ENCODE measurements at places on chromosomes 3 and 15. TPM values are rescaled to one million over a fixed set of nuclear protein-coding genes. Genes with fewer than 3 reads are reported as not detected.

GRCh38 chr15:45612790-45613415 is 21.9 kb upstream of the SQOR start:
- no peaks in the 10 kb centered on the region for H3K27me3 ChIP-seq
- DNase-seq = no peak
- H3K4me3 ChIP-seq = no peak overlapping the region
- H3K4me1 ChIP-seq = no peaks in the 10 kb centered on the region
- H3K36me3 ChIP-seq = no peaks in the 10 kb centered on the region
- H3K27ac ChIP-seq = no peak overlapping the region

GRCh38 chr3:141455603-141456300 is 31.1 kb upstream of the RASA2 start:
- DNase-seq = no peak
- H3K36me3 ChIP-seq = no peaks in the 10 kb centered on the region
- no peak overlapping the region for H3K27ac ChIP-seq
- H3K27me3 ChIP-seq = no peaks in the 10 kb centered on the region
- no peak overlapping the region for H3K4me3 ChIP-seq

DNA sequence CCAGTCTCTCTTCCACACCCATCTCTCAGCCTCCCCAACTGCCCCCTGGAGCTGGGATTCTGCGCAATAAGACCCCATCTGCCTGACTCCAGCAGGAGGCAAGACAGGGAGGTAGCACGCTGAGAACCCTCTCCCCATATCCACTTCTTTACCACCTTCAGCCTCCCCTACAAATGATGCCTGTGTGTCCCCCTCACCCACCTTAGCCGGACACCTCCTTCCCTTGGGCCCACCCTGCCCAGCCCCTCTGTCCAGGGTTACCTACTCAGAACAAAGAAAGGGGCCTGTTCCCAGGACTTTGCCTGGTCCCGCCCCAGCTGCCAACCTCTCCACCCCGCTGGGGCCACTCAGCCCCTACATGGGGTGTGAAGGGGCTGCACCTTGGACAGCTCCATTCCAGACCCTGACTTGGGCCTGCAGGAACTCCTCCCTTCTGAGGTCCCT is 40.8 kb upstream of the ATP2B2 start:
- no peak overlapping the region for H3K27ac ChIP-seq
- H3K36me3 ChIP-seq = no peaks in the 10 kb centered on the region
- no peak for DNase-seq
- H3K4me1 ChIP-seq = no peaks in the 10 kb centered on the region
- no peak overlapping the region for H3K4me3 ChIP-seq

The THPO gene
- not detected for polyA plus RNA-seq

- H3K27me3 ChIP-seq = no peaks in the 10 kb centered on the region
- H3K4me1 ChIP-seq = peaks cover 3% of the 10 kb centered on the region
- no peak for DNase-seq
- no peak overlapping the region for H3K4me3 ChIP-seq
- no peaks in the 10 kb centered on the region for H3K36me3 ChIP-seq
- H3K27ac ChIP-seq = no peak overlapping the region
Observed at GRCh38 chr15:32687556-32687955, 30.2 kb upstream of the GREM1 start.

The TEX55 gene
- polyA plus RNA-seq = not detected

The HHATL gene
- 5.4 TPM for polyA plus RNA-seq

GRCh38 chr3:58218904-58219303 is 8.1 kb upstream of the DNASE1L3 start:
- H3K4me1 ChIP-seq = peaks cover 2% of the 10 kb centered on the region
- DNase-seq = no peak
- no peaks in the 10 kb centered on the region for H3K27me3 ChIP-seq
- no peaks in the 10 kb centered on the region for H3K36me3 ChIP-seq
- no peak overlapping the region for H3K4me3 ChIP-seq
- H3K27ac ChIP-seq = no peak overlapping the region

DNA sequence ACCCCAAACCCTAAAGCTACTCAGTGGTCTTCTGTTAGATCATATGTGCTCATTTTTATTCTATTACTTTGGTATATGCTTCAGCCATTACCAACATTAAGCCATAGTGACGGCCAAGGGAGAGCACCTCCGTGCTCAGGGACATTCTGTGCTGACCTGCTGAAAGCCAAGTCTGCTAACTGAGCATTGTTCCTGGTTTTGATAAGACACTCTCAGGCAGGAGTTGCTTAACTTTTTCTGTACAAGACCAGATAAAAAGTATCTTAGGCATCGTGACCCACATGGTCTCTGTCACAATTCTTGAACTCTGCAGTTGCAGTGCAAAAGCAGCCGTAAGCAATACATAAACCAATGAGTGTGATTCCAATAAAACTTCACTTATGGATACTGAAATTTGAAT is 100.6 kb downstream of the KLHL25 start:
- no peak overlapping the region for H3K4me3 ChIP-seq
- H3K27me3 ChIP-seq = no peaks in the 10 kb centered on the region
- DNase-seq = peak; percentile 29
- peaks cover 6% of the 10 kb centered on the region for H3K4me1 ChIP-seq
- H3K36me3 ChIP-seq = peaks cover 19% of the 10 kb centered on the region

- no peak overlapping the region for H3K4me3 ChIP-seq
- H3K27me3 ChIP-seq = no peaks in the 10 kb centered on the region
- no peaks in the 10 kb centered on the region for H3K36me3 ChIP-seq
- no peak overlapping the region for H3K27ac ChIP-seq
Observed at GRCh38 chr3:79113876-79114275, 653.9 kb downstream of the ROBO1 start.

DNA sequence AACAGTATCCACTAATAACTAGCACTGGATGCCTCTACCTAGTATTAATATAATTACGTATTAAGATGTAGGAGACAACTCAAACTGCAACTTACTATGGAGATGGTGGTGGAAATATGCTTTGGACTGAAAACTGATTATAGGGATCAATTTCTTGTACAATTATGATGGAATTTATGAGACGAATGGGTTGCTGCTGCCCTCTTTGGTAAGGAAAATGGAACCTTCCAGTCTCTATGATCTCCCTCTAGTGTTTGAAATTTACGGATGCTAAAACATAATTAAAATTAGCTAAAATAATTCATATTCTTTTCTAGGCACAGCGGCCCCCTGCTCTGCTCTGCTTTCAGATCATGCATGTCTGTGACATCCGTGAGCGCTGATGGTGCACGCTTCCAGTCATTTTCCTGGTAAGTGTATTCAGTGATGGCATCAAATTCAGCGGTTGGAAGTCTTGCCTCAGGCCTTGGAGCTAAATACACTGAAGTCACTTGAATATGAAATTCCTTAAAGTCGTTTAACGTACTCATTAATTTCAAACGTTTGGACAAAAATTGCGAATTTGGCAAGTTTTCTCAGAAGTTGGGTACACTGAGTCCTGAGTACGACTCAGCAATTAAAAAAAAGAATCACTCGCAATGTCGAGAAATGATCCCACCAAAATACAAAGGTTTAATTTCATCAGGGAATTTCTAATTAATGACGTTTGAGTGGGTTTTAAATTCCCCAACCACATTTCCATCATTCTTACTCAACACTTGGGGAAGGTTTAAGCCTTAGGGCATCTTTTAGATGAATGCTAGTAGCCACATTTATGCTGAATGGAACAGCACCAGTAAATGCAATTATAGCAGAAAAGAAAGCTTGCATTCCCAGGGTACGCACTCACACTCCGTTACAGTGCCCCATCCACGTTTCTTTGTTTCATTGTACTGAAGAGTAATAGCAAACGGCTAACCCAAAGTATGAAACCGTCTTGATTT is 132.6 kb downstream of the NR2F2 start:
- no peak for DNase-seq
- H3K27me3 ChIP-seq = peaks cover 2% of the 10 kb centered on the region
- no peaks in the 10 kb centered on the region for H3K36me3 ChIP-seq
- H3K27ac ChIP-seq = no peak overlapping the region
- no peak overlapping the region for H3K4me3 ChIP-seq
- no peaks in the 10 kb centered on the region for H3K4me1 ChIP-seq

DNA sequence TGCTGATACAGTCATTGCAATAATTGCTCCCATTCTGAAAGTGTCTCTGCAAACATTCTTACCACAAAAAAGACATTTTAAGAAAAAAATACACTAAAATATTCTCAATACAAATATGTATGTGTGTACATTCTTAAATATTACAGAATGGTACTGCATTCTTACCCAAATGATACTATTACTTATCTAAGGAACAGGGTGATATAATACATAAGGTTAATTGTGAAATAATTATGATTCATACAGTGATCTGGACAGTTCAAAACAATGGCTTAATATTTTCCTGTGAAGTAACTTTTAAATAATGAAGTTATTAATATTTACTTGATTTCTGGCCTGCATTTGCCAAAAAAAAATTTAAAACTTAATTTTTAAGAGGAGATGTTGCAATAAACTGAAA is 694.6 kb downstream of the TUSC7 start:
- H3K36me3 ChIP-seq = no peaks in the 10 kb centered on the region
- H3K27ac ChIP-seq = no peak overlapping the region
- H3K4me3 ChIP-seq = no peak overlapping the region
- DNase-seq = no peak
- H3K4me1 ChIP-seq = no peaks in the 10 kb centered on the region

GRCh38 chr3:32886296-32886695 is 65.1 kb upstream of the CCR4 start:
- peaks cover 23% of the 10 kb centered on the region for H3K36me3 ChIP-seq
- peaks cover 3% of the 10 kb centered on the region for H3K4me1 ChIP-seq
- H3K4me3 ChIP-seq = no peak overlapping the region
- DNase-seq = no peak

DNA sequence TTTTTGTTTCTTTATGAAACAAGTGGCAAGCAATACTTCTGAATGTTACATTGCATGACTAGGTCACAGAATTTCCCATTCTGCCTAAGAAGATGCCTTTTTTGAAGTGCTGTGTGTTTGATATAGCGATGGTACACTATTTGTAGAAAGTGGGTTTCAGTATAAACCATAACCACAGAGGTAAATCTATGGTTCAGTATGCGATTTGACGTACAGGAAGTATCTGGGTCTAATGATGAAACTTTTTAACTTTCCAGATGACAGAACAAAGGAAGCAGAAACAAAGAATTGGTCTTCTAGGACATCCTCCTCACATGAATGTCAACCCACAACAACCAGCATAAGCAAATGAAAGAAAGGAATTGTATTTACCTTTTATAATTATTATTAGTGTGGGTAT is 133.4 kb upstream of the BHLHE40 start:
- H3K36me3 ChIP-seq = no peaks in the 10 kb centered on the region
- peaks cover 8% of the 10 kb centered on the region for H3K4me1 ChIP-seq
- DNase-seq = no peak
- H3K27ac ChIP-seq = no peak overlapping the region

DNA sequence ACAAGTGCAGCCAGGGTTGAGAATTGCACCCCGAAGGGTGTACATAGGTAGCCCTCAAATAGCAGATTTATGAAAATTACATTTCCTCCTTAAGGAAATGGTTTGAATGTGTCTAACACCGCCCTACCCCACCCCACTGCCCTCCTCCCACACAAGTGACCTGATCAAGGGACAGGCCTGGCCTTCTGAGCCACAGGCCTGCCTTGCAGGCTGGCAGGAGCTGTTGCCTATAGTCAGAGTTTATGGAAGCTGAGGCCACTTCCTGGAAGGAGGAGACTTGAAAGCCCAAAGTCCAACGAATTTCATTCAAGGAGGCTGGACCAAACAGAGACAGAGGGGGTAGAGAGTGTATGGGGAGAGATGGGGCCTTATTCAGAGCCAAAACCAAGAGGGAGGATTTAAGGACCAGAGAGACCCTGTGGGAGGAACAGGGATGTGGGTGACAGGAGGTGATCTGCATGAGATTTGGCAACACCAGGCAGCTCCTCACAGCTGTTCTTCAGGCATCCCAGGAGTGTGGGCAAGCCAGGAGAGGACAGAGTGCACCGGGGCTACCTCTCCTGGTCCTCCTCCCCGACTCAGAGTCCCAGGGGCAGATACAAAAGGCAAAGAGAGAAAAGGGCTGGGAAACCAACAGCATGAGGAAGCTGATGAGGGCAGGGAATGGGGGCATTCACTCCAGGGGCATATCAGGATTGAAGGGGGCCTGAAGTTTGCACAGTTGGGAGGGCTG is 100.4 kb upstream of the HES1 start:
- H3K27ac ChIP-seq = peak overlapping the region; percentile 97
- no peaks in the 10 kb centered on the region for H3K27me3 ChIP-seq
- peak; percentile 94 for DNase-seq
- H3K4me1 ChIP-seq = peaks cover 11% of the 10 kb centered on the region
- no peaks in the 10 kb centered on the region for H3K36me3 ChIP-seq

GRCh38 chr15:94234300-94234699 is 2.9 kb downstream of the MCTP2 start:
- no peak for DNase-seq
- H3K27ac ChIP-seq = no peak overlapping the region
- H3K36me3 ChIP-seq = no peaks in the 10 kb centered on the region
- H3K4me3 ChIP-seq = no peak overlapping the region
- peaks cover 3% of the 10 kb centered on the region for H3K27me3 ChIP-seq

DNA sequence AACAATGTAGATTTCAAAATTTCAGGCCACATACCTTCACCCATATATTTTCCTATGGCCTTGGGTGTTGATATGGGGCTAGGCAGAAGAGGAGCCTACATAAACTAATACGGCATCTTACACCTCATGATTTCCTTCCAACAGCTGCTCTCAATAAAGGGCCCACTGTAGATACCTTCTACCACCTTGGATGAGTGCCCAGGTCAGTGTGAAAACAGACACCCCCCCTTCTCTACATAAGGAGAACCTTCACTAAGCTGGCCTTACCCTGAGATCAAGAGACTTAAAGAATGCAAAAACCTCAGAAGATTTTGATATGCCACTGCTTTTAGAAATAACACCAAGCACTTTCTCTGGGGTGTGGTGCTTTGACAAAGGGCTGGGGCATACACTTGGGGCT is 42.7 kb downstream of the SH3BP5 start:
- H3K36me3 ChIP-seq = no peaks in the 10 kb centered on the region
- no peak for DNase-seq
- H3K27me3 ChIP-seq = no peaks in the 10 kb centered on the region
- H3K4me1 ChIP-seq = no peaks in the 10 kb centered on the region

DNA sequence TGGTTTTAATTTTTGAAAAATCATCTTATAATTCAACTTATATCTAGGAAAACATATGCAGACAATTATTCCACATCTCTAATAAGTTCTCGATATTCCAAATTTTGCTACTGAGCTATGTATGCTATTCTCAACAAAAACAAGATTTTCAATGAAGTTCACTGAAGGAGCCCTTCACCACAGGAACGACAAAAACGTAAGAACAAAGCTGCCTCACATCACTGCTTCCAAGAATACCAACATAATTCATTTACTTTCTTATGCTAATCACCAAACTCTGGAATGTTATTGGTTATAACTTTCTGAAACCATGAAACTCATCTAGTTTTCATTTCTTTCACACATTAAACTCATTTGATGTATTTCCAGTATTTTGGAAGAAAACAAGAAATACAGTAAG is 49.7 kb downstream of the GNB4 start:
- no peak for DNase-seq
- H3K4me3 ChIP-seq = no peak overlapping the region
- no peak overlapping the region for H3K27ac ChIP-seq
- H3K4me1 ChIP-seq = no peaks in the 10 kb centered on the region
- H3K36me3 ChIP-seq = peaks cover 11% of the 10 kb centered on the region

GRCh38 chr3:425079-425478 is 228.5 kb downstream of the CHL1 start:
- H3K4me3 ChIP-seq = no peak overlapping the region
- no peaks in the 10 kb centered on the region for H3K27me3 ChIP-seq
- H3K27ac ChIP-seq = no peak overlapping the region

The IQCH gene
- polyA plus RNA-seq = 0.36 TPM

- H3K4me1 ChIP-seq = no peaks in the 10 kb centered on the region
- no peak for DNase-seq
- H3K27me3 ChIP-seq = no peaks in the 10 kb centered on the region
- no peaks in the 10 kb centered on the region for H3K36me3 ChIP-seq
- H3K4me3 ChIP-seq = no peak overlapping the region
- H3K27ac ChIP-seq = no peak overlapping the region
Observed at GRCh38 chr3:35598804-35599203, 40.5 kb upstream of the ARPP21 start.
